ENCODE measurements at places on chromosomes 12 and 14.

DNA sequence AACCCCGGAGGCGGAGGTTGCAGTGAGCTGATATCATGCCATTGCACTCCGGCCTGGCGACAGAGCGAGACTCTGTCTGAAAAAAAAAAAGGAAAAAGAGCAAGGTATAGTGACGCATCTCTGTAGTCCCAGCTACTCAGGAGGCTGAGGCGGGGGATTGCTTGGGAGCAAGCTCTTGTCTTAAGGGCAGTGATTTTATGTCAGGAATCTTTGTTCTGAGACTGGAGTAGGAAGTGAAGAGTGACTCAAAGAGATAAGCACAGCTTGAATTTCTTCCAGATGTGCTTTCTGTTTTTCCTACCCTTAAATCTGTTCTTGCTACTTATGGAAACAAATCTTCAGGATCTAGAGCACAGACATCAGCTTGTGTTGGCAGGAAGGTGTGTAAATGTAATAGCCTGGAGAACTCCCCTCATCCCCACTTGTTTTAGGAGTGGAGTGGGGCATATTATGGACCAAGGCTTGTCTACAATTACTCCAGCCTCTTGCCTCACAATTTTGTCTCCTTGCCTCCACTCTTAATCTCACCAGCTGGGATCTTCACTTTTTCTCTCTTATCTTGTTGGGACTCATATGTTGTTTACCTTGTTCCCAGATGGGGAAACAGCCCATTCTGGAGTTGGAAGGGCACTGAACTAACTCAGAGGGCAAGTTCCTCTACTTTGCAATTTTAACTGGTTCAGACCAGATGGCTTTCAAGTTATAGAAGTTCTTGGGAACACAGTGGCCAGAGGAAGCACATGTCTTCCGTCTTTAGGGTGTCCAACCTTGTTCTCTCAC is 7.5 kb downstream of the TMED2 start:
- no peak for DNase-seq

GRCh38 chr14:105850853-105851581 is 324.6 kb downstream of the TMEM121 start:
- DNase-seq = no peak

GRCh38 chr14:96221841-96222240 is 17.2 kb downstream of the BDKRB2 start:
- no peak for DNase-seq

DNA sequence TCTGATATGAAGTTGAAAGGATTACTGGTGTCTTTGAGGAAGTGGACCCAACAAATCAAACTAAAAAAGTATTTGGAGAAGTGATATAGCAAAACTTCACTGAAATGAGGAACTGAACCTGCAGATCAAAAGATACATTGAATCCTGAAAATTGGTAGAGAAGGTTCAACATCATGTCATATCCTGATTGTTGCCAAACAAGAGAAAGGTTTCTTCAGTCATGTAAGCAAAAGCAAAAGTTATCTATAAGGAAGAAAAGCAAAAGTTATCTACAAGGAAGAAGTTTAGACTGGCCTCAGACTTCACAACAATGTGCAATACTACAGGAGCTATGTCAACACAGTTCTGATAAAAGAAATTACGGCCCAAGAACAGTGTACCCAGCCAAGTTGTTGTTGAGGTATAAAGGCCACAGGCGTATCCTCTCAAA is 142.7 kb downstream of the RAD51B start:
- DNase-seq = no peak

GRCh38 chr12:117044790-117045159 is 54.4 kb downstream of the TESC start:
- DNase-seq = no peak

DNA sequence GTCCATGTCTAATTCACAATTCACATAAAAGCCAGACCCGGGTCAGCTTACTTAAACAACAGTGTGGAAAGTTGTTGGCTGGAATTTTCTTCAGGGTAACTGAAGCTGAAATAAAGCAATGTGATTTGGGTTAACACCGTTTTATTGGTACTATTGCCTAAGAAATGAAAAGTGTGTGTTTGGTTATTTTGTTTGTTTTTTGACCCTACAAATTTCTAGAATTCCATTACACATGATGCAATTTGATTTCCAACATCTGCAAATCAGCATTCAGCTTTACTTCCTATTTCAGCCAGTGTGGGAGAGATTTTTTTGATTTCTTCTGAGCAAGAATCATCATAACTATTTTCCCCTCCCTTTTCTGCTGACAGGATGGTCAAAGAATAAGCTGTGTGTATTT is 45.7 kb upstream of the CLMN start:
- no peak for DNase-seq

GRCh38 chr12:84811291-84811690 is 101.3 kb downstream of the SLC6A15 start:
- DNase-seq = no peak

DNA sequence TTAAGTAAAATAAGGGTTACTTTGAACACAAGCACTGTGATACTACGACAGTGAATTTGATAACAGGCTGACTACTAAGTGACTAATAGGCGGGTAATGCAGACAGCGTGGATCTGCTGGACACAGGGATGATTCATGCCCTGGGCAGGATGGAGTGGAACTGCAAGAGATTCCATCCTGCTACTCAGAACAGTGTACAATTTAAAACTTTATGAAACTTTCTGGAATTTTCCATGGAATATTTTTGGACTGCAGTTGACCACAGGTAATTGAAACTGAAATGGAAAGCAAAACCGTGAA is 46.0 kb downstream of the YEATS4 start:
- DNase-seq = no peak

- DNase-seq = no peak
Measured at GRCh38 chr14:95667249-95667693, 19.0 kb upstream of the TCL1B start.

- no peak for DNase-seq
Measured at GRCh38 chr12:104309446-104309993, 6.0 kb downstream of the EID3 start.

DNA sequence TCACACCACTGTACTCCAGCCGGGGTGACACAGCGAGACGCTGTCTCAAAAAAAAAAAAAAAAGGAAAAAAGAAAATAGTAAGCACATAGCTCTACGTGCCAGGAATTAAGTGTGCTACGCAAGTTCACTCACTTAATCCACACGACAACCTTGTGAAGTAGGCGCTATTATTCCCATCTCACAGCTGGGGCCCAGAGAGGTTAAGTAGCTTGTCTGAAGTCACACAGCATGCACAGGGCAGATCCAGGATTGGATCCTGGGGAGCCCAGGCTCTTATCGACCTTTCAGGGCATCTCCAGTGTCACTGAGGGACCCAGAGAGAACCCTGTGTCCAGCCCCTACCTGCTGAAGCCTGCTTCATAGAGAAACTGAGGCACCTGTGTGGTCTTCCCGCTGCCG is 11.9 kb downstream of the DHX37 start:
- DNase-seq = no peak

DNA sequence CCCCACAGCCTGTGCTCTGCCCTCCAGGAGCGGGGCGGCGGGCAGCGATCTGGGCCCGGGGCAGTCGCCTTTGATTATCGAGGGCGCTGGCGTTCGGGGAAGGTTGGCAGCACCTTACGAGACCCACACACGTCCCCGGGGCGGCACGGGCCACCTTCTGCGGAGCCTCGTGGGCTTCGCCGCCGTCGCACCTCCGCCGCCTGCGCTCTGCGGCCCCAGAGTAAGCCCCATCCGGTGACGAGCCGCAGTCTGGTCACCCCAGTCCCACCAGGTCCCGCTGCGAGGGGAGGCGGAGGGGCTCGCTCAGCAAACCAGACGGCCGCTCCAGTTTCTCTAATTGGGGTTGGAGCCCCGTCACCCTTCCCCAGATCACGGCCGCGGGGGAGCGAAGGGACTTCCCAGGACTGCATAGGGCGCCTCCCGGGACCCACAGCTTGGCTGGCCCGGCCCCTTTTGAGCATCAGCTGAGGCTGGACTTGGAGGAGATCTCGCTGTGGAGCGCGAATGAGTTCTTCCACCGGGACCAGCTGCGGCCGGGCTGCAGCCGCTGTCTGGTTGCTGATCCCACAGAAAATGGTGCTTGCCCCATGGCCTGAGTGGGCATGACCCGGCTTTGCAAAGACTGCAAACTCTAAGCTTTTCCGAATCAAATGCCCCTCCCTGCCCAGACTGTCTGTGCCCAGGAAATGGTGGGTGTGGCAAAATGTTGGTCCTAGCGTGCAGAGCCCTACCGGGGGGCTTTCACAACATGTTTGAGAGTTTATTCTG is 560 bp downstream of the LGALS3 start:
- peak; percentile 48 for DNase-seq

GRCh38 chr12:124746649-124747425 is 116.8 kb downstream of the SCARB1 start:
- DNase-seq = no peak

DNA sequence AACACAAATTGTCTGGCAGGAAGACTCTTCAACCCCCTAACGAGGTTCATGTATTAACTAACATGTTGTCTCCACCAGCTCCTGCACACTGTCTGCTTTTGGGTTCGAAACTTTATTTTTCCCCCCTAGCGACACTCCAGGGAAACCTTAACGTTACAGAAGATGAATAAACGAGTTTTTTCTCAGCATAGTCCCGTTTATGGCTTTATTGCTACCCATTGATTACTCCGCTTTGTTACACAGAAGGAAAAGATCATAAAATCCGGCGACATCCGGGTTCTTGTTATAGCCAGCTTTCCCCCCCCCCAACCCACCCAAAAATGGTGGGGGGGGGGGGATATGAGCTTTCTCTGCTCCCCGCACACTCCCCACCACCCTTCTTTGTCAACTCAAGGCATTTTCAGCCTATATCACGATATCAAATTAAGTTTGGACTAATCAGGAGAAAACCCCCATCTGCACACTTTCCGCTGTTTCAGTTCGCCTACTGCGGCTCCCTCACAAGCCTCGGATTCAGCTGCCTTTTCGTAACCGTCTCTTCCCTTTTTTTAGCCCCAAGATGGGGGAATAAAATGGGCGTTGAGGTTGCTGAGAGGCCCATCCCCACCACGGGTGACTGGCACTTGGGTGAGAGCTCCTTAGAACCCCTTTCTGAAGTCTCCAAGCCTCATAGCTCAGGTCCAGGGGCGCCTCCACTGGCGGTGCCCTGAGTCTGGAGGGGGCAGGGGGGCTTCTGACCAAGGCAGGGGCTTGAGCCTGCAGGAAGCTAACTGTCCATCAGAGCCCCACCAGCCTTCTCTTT is 1.4 kb upstream of the HOXC6 start:
- DNase-seq = no peak

- DNase-seq = peak; percentile 67
Measured at GRCh38 chr12:54191550-54192022, 2.8 kb upstream of the SMUG1 start.

GRCh38 chr12:75765170-75766059 is 254.0 kb upstream of the KRR1 start:
- DNase-seq = no peak

GRCh38 chr14:85471744-85472143 is 58.2 kb upstream of the FLRT2 start:
- DNase-seq = no peak

DNA sequence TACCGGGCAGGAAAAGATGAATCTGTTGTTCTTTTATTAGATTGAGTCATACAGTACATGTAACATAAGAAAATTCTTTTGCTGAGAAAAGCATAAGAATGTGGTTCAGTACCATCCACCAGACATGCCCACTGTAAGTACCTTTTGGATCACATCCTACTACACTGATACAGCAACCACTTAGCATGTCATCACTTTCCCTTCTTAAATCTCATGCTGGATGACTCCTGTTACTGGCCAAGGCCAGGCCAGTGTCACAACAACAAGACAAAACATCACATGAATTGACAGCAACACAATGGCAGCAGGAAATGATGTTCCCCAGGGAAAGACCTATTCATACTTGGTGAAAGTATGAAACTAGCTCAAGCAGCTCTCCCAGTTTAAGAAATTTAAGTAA is 46.4 kb downstream of the STXBP6 start:
- DNase-seq = no peak

- no peak for DNase-seq
Measured at GRCh38 chr12:5661811-5662210, 229.9 kb downstream of the NTF3 start.

DNA sequence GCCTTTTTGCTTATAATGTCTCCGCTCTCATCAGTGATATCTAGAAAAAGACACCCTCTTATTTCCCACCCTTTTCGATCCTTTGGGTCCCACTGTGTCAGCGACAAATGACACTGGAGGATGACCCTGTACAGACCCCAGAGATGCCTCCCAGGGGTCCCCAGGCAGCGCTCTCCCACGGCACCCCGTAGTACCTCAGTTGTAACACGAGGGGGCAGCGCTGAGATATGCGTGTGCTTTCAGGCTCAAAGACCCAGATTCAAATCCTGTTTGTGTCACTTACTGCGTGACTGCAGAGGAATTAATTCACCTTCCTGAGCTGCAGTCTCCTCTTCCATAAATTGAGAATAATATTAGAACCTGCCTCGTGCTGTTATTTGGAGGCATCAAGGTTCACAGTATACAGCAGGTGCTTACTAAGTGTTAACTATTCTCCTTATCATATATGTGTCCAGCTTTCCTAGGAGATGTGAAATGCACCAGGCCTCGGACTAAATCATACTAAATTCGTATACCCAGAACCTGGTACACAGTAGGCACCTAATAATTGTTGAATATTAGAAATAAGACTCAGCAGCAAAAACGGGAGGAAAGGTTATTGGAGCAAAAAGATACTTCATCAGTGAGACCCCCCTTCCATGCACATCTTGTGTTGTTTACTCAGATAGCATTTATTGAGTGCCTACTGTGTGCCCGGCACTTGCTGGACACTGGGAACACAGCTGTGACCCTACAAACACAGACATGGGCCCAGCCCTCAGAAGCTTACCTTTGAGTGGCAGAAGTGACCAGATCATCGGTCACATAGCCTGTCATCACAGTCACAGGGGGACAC is 99.9 kb downstream of the PHETA1 start:
- DNase-seq = no peak

DNA sequence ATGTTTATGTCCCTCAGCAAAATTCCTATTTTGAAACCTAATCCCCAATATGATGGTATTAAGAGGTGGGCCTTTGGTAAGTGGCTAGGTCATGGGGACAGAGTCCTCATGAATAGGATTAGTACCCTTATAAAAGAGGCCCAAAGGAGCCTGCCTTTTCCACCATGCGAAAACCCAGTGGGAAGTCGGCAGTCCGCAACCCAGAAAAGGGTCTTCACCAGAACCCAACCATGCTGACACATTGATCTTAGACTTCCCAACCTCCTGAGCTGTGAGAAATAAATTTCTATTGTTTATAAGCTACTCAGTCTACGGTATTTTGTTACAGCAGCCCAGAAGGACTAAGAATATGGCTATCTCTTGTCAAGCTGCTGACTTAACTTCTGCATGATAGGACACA is 66.5 kb downstream of the COCH start:
- DNase-seq = no peak

DNA sequence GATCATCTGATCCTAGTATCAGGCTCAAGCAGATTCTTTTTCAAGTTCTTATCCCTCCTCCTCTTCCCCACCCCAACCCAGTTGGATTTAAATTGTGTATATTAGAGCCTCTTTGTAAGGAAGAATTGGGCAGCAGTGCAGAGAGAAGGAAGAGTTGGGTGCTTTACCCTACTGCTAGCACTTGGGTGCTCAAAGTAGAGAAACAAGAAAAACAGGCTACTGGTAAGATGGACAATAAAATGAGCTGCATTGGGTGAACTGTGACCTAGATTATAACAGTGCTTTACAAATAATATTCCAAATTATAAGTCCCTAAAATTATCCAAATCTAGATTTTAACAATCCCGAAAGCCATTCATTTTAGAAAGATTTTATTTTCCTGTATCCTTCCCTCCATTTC is 363.4 kb upstream of the GARIN6 start:
- DNase-seq = no peak

- no peak for DNase-seq
Measured at GRCh38 chr12:49966511-49967041, 4.9 kb downstream of the AQP5 start.

GRCh38 chr14:89455412-89455811 is 38.4 kb upstream of the FOXN3 start:
- no peak for DNase-seq

GRCh38 chr12:131616043-131616700 is 94.7 kb upstream of the SFSWAP start:
- DNase-seq = no peak
